NCI-H1048 (cell line): ENCODE measurements at places on chromosomes 1 and 21.

GRCh38 chr1:154403261-154403943 lies 1.7 kb upstream of the IL6R start:
- DNase-seq = no peak

- DNase-seq = no peak
These were observed 3.6 kb downstream of the NIBAN1 start for GRCh38 chr1:184970691-184971161.

GRCh38 chr1:44030605-44031251 lies 534 bp downstream of the SLC6A9 start:
- DNase-seq = no peak

DNA sequence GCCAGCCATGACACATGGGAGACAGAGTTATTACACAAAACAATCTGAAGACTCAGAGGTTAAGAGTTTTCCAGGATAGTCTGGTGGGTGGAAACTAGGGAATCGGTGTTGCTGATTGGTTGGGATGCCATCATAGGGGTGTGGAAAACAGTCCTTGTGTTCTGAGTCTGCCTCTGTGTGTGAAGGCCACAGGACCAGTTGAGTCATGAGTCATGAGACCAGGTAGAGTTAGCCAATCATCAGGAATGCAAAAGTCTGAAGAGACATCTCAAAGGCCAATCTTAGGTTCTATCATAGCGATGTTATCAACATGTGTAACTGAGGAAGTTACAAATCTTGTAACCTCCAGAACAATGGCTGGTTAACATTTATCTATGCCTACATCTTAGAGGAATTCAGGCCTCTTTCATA lies 49.7 kb upstream of the NEK7 start:
- no peak for DNase-seq

GRCh38 chr1:232568331-232568852 lies 61.5 kb downstream of the SIPA1L2 start:
- DNase-seq = no peak

GRCh38 chr1:103516283-103516682 lies 9.2 kb upstream of the RNPC3 start:
- no peak for DNase-seq

GRCh38 chr1:94092210-94092613 lies 28.7 kb downstream of the ABCA4 start:
- DNase-seq = no peak

DNA sequence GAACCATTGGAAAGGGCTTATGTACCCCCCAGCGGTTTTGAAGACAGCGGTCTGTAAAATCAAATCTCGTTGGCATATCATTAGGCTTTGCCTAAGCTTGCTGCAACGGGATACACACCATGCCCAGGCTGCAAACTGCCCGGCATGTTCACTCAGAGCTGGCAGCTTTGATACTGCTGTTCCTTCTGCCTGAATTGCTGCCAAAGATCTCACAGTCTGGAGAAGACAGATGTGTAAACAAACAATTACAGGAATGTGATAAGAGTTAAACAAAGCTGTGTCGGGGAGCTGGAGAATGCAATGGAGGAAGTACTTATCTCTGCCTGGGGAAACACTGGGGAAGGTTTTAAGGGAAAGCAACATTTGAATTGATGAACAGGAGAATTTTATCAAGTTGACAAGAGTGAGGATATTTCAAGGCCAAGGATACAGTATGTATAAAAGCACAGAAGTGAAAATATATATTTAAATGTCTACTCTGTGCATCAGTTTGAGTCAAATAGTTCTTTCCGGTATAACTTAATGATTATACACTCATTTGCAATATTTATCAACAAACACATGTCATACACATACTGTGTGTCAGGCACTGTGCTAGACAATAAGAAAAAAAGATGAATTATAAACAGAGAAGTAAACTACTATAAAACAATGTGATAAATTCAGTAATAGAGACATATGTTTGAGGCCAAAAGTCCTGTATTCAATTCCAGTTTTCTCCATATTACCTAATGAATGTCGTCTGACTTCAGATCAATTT lies 29.9 kb downstream of the CHML start:
- DNase-seq = no peak

DNA sequence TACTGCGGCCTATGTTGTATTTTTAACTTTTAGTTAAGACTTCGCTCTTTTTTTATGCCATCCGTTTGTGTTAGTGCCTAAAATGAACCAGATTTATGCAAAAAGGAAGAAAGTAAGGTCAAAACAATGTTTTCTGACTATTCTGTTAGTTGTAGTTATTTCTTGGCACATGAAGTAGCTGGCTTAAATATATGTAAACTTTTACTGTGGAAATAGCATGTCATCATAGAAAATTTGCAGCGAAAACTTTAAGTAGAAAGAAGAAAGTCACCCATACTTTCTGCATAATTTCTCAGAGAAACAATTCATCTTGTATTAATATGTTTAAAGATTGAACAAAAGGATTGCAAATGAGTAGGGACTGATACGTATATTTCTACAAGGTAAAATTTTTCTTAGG lies 106.4 kb downstream of the NEK7 start:
- DNase-seq = no peak

DNA sequence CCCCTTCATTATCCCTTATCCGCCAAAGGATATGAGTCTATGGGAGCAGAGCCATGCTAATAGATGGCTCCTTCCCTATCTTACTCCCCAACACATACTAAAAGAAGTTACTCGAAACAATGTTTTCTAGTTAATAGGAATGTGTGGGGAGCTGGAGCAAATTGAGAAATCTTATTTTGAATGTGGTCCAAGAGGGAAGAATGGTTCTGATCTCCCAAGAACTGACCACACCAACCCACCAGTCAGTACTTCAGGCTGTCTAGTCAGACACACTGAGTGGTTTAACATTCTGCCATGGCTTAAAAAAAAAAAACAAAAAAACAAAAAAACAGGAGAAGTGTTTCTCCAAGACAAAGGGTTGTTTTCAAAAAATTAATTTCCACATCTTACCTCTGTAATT lies 31.5 kb upstream of the DNASE2B start:
- no peak for DNase-seq

- DNase-seq = no peak
These were observed 25.7 kb upstream of the VPS13D start for GRCh38 chr1:12204140-12204539.

DNA sequence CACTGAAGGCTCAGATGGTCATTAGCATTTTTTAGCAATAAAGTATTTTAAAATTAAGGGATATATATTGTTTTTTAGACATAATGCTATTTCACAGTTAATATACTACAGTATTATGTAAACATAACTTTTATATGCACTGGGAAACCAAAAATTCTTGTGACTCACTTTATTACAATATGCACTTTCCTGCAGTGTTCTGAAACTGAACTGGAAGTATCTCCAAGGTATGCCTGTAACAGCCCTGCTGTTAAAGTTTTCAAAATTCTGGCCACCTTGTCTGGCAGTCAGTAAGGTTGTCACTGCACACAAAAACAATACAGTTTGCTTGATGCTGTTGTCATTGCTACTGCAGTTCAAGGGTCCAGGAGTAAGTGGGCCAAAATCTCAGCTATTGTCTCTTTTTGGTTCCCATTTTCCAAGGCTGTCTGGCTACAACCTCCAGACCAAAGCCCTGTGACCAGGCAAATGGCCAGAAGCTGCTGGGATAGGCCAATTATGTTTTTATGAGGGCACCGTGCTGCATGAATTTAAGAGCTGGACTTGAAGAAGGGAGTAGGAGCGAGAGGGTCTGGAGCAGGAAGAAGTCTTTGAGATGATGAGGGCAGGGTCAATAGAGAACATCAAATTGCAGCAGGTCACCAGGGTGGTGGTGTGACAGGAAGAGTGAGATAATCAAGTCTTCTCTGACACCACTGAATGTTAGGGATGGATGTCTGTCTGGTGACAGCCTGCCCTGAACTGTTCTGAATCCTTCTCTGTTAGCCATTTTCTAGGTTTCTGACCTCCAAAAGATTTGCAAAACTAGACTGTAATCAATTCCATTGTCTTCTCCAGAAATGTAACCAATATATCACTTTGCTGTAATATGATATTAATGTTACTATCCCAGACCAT lies 82.3 kb upstream of the CACHD1 start:
- DNase-seq = no peak

DNA sequence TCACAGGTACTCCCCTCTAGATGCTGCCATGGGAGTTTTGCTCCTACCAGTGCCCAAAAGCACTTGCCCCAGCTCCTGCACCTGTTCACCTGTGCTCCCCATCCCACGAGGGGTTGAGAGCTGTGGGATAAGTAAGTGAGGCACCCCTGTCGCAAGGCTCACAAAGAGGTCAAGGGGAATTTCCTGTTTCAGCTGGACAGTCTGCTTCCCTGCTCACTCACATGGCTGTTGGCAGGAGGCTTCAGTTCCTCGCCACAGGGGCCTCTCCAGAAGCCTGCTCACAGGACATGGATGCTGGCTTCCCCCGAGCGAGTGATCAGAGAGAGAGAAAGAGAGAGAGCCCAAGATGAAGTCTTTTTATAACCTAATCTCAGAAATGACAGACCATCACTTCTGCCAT lies 8.7 kb upstream of the NCMAP start:
- DNase-seq = no peak

DNA sequence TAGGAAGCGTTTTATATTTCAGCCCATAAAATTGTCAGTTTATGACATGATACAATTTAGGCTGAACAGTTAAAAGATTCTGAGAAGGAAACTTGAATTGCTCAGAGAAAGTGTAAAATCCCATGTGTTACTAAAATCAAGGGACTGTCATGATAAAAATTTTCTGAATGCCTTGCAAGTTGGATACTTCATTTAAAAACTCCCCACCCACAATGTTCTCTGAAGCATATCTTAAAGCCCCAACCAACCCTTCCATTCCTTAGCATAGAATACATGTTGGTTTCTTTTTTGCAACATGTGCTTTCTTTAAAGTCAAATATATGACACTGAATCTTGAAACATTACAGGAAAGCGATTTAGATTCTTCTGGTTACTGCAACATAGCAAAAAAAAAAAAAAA lies 97.4 kb downstream of the MRPL39 start:
- DNase-seq = no peak

- no peak for DNase-seq
These were observed 83.6 kb downstream of the CLIC4 start for GRCh38 chr1:24828887-24829192.

GRCh38 chr21:14308234-14308633 lies 74.7 kb downstream of the HSPA13 start:
- no peak for DNase-seq
